NK-92 treated with Interleukin-12 subunit alpha and Interleukin-12 subunit beta, amount 100 ng/mL, for 24 hours (cell line): ENCODE measurements at places on chromosomes 7 and 10.

- DNase-seq, result no peak
These were observed 1.7 kb downstream of the ABCC2 start for GRCh38 chr10:99784016-99784726.

DNA sequence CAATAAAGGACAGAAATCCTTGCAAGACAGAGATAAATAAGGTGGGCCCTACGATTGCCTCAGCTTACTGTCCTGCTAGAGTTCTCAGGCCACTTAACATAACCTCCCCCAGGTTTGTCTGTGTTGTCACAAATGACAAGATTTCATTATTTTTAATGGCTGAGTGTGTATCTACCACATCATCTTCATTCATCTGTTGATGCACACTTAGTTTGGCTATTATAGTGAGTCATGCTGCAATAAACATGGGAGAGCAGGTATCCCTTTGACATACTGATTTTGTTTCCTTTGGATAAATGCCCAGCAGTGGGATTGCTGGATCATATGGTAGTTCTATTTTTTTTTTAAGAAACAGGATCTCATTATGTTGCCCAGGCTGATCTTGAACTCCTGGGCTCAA, 60.6 kb downstream of the PRTFDC1 start:
- no peak for DNase-seq

DNA sequence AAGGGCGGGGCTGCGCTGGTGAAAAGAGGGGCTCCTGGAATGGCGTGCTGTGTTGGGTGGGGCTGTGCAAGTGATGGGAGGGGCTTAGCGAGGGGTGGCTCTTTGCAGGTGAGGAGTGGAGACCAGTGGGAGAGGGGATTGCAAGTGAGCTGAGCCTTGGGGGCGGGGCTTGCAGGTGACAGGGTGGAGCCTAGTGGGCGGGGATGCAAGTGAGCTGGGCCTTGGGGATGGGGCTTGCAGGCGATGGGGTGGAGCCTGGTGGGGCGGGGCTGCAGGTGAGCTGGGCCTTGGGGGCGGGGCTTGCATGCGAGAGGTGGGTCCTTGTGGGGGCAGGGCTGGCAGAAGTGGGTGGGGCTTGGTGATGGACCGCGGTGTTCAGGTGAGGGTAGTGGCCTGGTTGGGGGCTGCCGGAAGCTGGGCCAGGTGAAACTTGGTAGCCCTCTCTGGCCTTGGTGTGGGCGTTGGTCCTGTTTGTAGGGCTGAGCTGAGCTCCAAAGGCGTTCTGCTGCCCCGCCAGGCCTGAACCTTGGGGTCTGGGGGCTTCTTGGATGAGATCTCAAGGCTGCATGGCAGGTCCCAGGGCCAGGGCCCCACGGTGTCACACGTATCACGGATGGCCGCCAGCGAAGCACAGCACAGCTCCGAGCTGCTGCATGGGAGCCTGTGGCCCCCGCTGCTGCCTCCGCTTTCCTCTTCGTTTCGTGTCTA, 743 bp upstream of the PITRM1 start:
- peak; percentile 79 for DNase-seq

- DNase-seq, result no peak
These were observed 64.0 kb downstream of the NEURL1 start for GRCh38 chr10:103557455-103557854.

DNA sequence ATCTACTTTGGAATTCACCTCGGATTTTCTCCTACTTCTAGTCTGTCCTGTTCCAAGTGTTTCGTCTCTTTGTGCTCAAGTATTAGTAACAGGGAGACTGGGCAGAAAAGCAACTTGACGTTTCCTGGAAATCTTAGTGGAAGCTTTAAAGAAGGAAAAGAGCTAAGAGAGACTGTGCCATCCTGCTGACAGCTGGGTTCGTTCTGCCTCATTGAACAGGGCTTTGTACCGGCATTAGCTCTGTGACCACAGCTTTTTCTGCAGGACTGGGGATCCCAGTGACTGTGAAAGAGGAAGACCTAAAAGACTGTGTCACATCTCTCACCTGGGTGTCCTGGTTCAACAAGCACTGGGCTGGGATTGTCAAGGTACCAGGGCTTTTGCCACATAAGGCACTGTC, 70.8 kb upstream of the CDCA7L start:
- DNase-seq, result no peak

DNA sequence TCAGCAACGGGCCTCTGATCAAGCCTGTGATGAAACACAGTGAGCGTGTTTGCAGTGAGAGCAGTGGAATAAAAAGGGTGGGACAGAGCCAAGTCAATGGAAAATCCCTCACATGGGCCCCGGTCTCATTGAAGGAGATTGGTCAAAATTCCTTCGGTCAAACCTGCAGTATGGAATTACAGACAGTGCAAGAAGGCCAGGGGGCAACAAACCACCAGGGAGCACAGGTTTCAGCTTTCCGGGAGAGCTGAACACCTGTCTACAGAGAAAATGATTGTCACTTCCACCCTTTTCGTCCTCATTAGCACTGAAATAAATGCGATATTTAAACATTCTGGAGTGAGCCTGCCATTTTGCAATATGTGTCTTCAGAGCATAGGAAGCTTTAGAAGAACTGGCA, 92.9 kb downstream of the GPR26 start:
- DNase-seq, result no peak

GRCh38 chr10:78831461-78831860, 237.3 kb upstream of the ZMIZ1 start:
- DNase-seq, result no peak

GRCh38 chr10:22552888-22553378, 161.4 kb downstream of the PIP4K2A start:
- DNase-seq, result no peak

DNA sequence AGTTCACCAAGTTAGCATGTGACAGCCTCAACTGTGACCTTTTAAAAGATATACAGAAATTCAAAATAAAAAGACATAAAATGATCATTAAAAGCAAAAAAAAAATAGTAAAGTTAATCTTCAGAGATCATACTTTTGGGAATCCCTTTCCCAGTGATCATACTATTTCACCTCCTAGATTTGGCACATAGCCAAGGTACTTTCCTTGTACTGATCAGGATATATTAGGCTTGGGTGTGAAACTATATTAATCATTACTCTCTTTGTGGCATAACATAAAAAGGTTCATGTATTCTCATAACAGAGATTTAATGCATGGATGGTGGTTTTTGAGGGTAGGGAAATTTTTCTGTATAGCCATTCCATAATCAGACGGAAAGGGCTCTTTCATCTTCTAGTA, 109.6 kb upstream of the ZWINT start:
- DNase-seq, result no peak

GRCh38 chr7:140215281-140215680, 38.5 kb upstream of the KDM7A start:
- no peak for DNase-seq

GRCh38 chr7:152869677-152870051, 110.1 kb downstream of the ACTR3B start:
- no peak for DNase-seq

GRCh38 chr7:21867226-21867625, 78.5 kb downstream of the CDCA7L start:
- no peak for DNase-seq

GRCh38 chr7:78702770-78703169, 750.7 kb downstream of the MAGI2 start:
- no peak for DNase-seq

DNA sequence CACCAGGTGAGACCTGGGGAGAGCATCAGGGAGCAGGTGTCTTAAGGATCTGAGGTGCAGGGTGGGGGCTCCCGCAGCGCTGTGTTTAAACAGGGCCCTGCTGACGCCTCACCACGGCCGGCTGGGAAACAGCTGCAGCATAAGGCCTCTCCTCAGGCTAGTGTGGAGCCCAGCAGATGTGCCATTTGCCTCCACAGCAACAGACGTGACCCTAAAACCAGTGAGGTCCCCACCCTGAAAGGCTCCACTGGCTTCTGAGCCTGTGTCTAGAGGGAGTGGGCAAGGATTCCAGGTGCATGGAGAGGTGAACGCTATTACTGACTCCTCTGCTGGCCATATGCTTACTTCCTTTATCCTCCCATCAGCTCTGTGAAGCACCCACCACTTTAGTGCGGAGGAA, 47.8 kb downstream of the SYPL1 start:
- no peak for DNase-seq

GRCh38 chr10:102157224-102157623, 5.0 kb downstream of the NOLC1 start:
- no peak for DNase-seq

DNA sequence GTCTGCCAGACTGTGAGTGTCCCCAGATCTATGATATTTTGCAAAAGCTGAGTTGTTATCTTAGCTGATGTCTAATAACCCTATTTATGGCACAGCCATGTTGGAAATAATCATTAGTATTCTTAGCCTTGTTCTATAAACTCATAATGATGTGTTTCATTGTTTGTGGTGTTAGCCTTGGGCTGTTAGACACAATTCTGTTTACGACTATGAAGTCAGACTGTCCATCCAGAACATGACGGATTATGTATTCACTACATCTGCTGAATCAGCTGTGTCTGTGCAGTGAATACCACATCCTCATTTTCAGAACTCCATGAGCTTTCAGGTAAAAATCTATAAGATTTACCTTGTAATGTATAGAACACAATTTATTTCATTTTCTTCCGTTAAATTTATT, 577.1 kb downstream of the NRG3 start:
- DNase-seq, result no peak

GRCh38 chr7:34073676-34074075, 168.3 kb downstream of the BMPER start:
- DNase-seq, result no peak

- DNase-seq, result no peak
These were observed 64.1 kb downstream of the ZMIZ1 start for GRCh38 chr10:79132681-79133381.

DNA sequence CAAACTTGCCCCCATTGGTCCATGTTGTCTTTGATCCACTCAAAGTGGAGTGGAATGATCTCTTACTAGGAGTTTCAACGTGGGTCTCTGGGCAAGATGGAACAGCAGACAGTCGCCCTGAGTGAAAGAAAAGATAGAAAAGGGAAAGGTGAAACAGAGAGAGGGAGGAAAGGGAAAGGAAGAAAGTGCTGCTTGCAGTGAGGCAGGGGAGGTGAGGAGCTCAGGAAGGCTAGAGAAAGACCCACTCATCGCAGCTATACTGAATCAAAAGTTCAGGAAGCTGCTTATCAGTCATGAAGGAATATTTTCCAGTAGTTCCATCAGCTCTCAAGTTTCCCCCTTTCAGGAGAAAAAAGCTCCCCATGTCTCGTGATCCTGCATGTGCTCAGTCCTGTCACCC, 86.9 kb downstream of the ZNF467 start:
- DNase-seq, result no peak
